ENCODE measurements at places on chromosomes 2 and 18. TPM values are rescaled to one million over a fixed set of nuclear protein-coding genes. Genes with fewer than 3 reads are reported as not detected.

The METAP1D gene
- total RNA-seq: 2.1 TPM

The CD8B2 gene
- total RNA-seq: not detected

The CHRNA1 gene
- total RNA-seq: not detected

The CHN1 gene
- 2.5 TPM for total RNA-seq

The STAT4 gene
- 0.81 TPM for total RNA-seq

The KIF5C gene
- 3.2 TPM for total RNA-seq

The POTEI gene
- total RNA-seq: not detected

The TTC27 gene
- total RNA-seq: 14.0 TPM

The MBP gene
- 53.7 TPM for total RNA-seq

GRCh38 chr2:109029490-109030201 lies 40.6 kb upstream of the EDAR start:
- DNase-seq: peak; percentile 65

- no peak for DNase-seq
Measured at GRCh38 chr18:76414936-76415621, 80.0 kb downstream of the ZNF516 start.

GRCh38 chr2:135555311-135555710 lies 24.0 kb downstream of the R3HDM1 start:
- DNase-seq: no peak

DNA sequence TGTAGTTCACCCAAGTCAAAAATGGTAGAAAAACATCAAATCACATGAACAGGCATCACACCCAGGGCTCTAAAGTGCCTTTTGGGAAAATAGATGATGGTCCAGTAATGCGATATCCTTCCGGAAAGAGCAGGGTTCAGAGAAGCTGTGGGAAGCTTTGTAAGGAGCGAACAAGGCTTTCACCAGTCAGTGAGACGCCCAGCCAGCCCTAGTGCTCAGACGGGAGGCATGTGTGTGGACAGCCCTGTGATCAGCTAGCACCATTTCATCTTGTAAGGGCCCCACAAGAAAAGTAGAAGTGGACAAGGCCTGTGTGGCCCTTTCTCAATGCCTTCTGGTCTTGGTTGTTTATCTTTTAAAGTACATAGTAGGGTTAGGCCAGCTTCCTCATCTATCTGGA lies 76.1 kb downstream of the SMIM21 start:
- no peak for DNase-seq

DNA sequence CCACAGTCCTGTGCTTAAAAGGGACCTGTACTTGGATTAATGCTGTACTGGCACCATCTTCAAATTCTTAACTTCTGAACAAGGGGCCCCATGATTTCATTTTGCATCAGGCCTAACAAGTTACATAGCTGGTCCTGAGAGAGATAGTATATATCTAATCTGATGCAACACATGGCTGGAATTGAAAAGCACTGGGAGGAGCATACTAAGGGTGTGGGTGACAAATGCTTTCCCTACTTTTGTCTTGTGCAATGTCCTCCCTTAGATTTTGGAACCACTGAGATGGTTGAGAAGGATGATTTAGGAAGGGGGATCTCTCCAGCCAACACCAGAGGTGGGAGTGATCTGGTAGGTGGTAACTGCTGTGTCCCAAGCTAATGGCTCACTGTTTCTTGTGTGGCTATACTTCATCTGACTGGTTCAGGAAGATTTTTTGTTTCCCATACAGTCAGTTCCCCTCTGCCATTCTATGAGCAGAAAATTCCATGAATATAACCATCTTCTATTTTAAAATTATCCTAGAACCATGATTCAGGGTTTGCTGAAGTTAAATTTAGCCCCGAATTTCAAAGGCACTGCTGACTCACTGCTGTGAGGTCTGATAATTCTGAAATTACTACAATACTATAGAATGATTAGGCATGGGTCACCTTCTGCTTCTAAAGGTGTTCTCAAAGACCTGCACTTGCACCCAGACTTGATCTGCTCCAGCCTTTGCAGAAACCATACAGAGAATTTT lies 108.3 kb upstream of the NCKAP5 start:
- no peak for DNase-seq

DNA sequence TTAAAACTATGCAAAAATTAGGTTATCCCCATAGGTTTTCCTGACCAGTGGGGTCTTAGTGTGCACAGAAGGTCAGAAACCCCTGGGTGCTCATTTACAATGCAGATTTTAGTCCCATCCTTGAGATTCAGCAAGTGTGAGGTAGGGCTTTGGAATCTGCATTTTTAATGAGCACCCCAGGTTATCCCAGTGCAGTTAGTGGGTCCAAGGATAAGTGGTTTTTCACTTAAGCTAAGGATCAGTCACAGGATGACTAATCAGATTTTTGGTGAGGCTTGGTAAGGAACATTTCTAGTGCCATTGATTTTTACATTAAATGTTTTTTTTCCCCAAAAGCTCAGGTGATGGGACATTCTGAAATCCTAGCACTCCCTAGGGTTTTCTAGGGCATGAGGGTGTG lies 50.7 kb upstream of the MGAT5 start:
- DNase-seq: no peak

DNA sequence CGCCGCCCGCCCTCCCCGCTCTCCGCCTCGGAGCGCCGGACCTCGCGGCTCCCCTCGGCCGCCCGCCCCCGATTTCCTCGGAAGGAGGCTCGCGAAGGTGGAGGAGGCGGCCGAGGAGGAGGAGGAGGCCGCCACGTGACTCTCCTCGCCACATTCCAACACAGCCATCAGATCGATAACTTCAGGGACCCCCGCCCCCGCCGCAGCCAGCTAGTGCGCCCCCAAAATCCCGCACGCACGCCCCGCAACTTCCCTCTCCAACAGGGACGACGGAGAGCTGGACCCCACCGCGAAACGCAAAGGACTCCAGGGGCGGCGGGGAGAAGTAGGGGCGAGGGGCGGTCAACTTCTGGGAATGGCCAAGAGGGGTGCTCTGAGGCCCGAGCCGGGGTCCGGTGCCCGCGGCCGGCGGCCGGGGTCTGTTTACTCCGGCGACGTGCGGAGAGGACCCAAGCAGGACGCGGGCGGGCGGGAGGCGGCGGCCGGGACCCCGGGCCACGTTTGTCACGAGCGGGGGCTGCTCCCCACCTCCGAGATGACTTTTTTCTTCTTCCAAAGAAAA lies 2.0 kb downstream of the ZNF521 start:
- DNase-seq: peak; percentile 70

DNA sequence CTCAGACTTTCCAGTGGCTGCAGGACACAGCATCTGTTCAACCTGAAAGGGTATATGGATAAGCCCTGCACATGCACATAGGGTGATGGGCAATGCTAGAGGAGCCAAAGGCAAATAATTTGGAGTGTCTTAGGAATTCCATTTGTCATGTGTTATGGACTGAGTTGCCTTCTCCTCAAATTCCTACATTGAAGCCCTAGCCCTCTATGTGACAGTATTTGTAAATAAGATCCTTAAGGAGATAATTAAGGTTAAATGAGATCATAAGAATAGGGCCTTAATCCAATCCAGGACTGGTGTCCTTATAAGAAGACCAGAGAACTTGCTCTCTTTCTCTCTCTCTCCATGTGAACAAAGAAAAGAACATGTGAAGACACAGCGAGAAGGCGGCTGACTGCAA lies 42.9 kb upstream of the CREG2 start:
- no peak for DNase-seq

DNA sequence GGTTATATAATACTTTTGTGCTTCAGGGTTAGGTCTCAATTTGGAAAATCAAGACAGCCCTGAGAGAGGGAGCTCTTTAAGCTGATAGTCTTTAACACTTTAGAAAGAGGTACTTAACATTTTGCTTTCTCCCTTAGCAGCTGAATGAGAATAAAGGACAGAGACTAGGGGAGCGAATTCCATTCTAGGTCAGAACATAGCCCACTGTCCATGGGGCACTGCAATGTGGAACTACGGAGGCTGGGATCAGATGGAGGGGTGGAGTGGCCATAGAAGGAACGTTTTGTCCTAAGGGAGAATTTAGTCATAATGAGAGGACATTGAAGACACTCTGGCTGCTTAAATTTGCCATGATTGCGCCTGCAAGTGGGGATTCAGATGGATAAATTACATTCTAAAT lies 794 bp downstream of the GKN2 start:
- DNase-seq: no peak

GRCh38 chr2:238425505-238425978 lies 1.2 kb upstream of the ASB1 start:
- no peak for DNase-seq

DNA sequence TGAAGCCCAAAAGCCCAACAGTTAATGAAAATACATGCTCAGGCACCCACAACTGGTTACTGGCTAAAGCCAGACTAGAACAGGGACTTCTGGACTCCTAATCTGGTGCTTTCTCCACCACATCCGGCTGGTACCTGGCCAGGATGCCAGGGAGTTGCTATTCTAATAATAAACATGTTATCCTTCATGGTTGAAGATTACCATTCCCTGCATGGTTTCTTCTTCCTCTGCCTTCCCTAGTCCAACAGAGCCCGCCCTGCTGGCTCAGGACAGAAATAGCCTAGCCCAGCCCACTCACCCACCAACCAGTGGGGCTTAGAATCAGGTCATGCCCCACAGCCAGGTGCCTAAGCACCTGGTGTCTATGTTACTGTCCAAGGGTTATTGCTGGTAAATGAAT lies 184.2 kb downstream of the TMEM247 start:
- DNase-seq: no peak

- no peak for DNase-seq
Measured at GRCh38 chr2:134739236-134739878, 20.6 kb upstream of the TMEM163 start.

DNA sequence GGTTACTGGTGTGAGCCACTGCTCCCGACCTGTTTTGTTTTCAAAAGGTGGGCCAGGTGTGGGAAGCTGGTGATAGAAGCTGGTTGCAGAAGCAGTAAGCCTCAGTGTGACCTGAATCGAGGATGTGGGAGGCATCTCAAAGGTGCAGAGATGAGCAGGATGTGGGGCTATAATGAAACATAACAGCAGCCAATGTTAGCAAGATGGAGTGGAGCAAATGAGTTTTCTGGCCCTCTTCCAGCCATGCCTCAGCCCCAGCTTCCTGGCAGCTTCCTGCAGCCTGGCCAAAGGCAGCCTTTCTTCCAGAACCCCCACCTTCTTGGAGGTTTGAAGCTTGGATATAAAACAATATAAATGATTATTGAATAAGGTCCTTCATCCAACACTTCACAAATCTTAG lies 184.8 kb downstream of the NCK2 start:
- DNase-seq: peak; percentile 37

DNA sequence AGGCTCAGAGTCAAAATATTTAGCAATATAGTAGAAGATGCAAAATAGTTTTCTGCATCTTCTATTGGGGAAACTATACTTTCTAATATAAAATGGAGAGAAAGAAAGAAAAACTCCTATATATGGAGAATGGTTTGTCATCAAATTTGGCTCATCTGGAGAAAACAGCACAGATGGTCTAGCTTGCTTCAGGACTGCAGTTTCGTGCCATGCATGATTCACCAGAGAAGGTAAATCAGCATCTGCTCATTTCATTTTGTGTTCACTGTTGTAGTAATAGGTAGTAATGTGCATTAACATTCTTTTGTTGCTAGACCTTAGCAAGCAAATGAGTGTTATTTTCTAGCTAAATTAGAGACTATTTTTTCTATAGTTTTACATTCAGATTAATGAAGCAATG lies 179.0 kb downstream of the ASXL3 start:
- DNase-seq: no peak

- DNase-seq: no peak
Measured at GRCh38 chr2:45786836-45787357, 135.4 kb downstream of the PRKCE start.

DNA sequence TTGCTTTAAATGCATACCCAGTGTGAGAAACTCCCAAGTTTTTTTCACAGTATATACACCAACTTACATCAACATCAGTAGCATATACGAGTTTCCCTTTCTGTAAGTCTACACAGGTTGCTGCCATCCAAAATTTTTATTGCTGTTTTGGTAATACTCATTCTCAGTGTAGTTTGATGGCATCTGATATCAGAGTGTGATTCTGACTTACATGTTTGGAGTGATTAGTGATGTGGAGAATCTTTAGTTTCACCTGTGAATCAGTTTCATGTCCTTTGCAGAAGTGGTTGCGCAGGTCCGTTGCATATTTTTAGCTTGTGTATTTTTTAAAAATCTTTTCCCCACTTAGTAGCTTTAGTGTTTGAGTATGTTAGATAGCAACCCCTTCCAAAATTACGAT lies 50.1 kb downstream of the CCDC74A start:
- no peak for DNase-seq

DNA sequence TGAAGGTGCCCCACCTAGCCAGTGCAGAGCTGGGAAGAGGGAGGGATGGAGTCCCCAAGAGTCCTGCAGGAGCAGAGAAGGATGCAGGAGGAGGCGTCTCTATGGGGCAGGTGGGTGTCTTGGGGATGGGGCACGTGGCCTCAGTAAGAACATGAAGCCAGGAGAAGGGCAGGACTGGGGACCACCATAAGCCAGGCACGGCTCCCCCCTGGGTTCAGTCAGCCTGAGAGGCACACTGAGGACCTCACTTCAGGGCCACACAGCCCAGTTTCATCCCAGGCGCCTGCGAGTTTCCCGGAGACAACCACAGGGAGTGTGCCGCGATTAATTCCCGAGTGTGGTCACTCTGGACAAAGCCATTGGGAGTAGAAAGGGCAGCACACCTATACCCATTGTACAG lies 120.3 kb downstream of the GYPC start:
- no peak for DNase-seq

GRCh38 chr2:25714740-25715139 lies 41.4 kb upstream of the DTNB start:
- DNase-seq: no peak

GRCh38 chr2:44844651-44845270 lies 96.7 kb upstream of the SIX3 start:
- DNase-seq: no peak

GRCh38 chr2:193156480-193156879 lies 961.7 kb upstream of the TMEFF2 start:
- no peak for DNase-seq

- DNase-seq: no peak
Measured at GRCh38 chr18:41858761-41859555, 96.1 kb upstream of the PIK3C3 start.

DNA sequence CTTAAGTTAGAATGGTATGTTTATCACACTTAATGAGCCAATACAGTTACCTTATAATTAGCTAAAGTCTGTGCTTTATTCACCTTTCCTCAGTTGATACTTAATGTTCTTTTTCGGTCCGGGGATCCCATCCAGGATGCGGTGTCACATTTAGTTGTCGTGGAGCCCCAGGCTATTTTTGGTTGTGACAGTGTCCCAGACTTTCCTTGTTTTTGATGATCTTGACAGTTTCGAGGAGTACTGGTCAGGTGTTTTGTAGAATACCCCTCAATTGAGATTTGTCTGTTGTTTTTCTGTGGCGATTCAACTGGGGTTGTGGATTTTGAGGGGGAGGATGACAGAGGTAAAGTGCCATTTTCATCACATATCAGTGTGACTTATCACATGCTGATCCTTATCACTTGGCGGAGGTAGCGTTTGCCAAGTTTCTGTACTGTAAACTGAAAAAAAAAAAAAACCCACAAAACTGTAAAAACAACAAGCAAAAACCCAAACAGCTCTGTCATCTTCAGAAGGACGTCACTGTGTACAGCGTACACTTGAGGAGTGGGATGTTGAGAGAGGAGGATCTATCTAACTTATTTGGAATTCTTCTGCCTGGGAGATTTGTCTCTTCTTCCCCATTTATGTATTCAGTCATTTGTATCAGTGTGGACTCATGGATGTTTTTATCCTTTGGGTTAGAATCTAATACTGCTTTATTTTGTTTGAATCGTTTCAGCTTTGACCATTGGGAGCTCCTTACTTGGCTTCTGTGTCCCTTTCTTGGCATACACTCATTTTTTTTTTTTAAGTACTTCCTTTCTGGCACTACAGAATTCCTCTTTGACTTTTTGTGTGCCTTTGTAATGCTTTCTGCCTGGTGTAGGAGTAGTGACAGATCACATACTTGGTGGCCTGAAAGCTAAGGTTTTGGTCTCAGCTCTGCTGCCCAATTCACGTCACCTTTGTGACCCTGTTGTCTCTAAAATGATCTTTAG lies 68.1 kb downstream of the FMNL2 start:
- no peak for DNase-seq

Measured in suprapubic skin (tissue), 4 donors.